Left renal cortex interstitium (tissue), 4 donors: ENCODE measurements at places on chromosomes 13 and 19. TPM values are rescaled to one million over a fixed set of nuclear protein-coding genes. Genes with fewer than 3 reads are reported as not detected.

DNA sequence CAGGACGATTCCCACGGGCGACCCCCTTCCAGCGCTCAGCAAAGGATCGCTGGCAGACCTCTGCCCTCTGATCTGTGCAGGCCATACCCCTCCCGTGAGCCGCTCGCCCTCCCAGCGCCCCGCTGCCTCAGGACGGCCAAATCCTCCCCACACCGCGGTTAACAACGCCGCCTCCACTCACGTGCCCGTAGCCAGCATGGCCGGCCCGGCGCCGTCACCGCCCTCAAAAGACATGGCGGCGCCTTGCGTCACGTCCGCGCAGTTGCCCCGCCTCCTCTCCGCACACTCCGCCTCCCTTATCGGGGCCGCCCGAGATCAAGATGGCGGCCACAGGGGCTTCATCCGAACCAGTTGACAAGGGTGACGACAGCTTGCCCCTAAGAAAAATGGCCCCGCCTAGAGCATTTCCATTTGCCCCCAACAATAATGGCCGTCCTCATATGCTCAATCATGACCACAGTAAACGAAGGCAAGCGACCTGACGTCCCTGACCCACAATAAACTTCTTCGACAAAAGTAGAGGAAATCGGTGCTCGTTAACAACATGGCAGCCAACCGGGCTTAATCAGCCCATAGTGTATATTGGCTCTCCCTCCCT lies 634 bp downstream of the AKT1S1 start:
- DNase-seq, result peak; percentile 100

ACTL9 gene
- not detected for polyA plus RNA-seq

DNA sequence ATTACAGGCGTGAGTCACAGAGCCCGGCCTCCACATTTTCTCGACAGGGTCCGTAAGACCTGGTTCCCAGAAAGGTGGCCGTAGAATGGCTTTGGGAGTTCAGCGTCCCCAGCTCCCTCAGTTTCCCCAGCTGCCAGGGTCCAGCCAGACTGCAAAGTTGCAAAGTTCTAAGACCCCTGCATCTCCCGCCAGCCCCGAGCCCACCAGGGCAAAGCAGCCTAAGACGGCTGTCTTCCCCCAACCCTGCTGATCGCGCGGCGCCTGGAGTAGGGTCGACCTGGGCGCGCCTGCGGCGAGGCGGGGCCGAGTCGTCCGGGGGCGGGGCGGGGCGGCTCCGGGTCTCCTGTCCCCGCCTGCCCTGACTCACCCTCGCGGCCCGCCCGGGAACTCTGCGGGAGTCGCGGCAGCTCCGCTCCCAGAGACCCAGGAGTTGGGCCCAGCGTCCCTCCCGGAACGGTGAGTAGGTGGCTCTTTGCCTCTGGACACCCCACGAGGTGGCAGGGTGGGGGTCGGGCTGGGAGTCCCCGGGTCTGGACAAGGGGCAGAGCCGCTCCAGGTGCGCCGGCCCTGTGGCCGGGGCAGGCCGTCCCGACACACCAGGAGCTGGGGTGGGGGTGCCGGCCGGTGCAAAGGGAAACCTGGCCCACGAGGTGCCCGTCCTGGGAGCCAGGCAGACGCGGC lies at the start of gene LRRC8E:
TSS of gene LRRC8E (plus strand) at position 366 of the 681 bp plus-strand sequence. CDS start 7,094 bp downstream, outside the sequence.
- DNase-seq, result no peak

DNA sequence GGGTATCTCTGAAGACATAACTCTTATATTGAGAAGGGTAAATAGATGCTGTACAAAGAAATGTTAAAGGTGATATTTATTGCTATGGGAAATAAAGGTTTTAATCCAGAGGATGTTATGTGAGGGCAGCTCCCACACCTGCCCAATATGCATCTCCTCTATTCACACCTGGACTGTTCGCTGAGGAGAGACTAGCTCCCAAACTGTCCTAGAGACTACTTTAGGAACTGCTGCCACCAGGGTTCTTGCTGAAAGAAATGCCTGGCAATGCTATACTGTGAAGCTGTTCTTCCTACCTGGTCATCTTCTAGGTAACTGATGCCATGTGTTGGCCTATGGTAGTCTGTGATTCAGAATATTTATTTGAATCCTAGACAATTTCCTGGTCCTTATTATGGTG lies 1421.5 kb upstream of the SPRY2 start:
- DNase-seq, result no peak

- no peak for DNase-seq
Observed at GRCh38 chr19:55528030-55528803, 8.7 kb downstream of the SBK2 start.

PNKP gene
- 90.3 TPM for polyA plus RNA-seq

GRCh38 chr13:71408416-71408815 lies 458.6 kb downstream of the DACH1 start:
- DNase-seq, result no peak

CEACAM4 gene
- 0.11 TPM for polyA plus RNA-seq

GRCh38 chr19:38653028-38653571 lies 5.7 kb downstream of the ACTN4 start:
- no peak for DNase-seq
